ENCODE measurements at places on chromosomes 6 and 20.

- DNase-seq, result no peak
Measured at GRCh38 chr6:98847779-98848538, 13.6 kb downstream of the POU3F2 start.

DNA sequence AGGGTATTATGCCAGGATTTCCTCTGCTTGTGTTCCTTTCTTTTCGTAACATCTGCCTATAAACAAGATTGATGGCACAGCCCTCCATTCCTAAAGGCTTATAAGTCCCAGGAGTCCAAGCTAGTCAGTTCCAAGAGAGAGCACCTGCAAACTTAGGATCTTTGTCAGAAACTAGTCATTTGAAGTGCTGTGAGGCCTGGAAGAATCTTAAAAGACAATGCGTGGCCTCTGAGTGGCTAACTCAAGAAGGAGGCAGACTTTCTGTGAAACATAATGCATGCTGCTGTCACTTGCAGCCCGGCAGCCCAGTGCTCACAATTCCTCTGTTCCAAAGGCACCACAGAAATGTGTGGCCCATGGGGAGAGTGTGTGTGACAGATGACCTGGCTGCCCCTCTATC, 135.0 kb upstream of the SUPT3H start:
- no peak for DNase-seq

- no peak for DNase-seq
Measured at GRCh38 chr6:129022011-129022553, 139.1 kb downstream of the LAMA2 start.

GRCh38 chr6:40856271-40856670, 182.8 kb downstream of the UNC5CL start:
- peak; percentile 30 for DNase-seq
